ENCODE measurements at places on chromosomes 2 and 18.

GRCh38 chr2:15073664-15074063, 441.1 kb downstream of the LRATD1 start:
- no peak for DNase-seq

- no peak for DNase-seq
Observed at GRCh38 chr2:190698895-190699294, 50.0 kb downstream of the NAB1 start.

DNA sequence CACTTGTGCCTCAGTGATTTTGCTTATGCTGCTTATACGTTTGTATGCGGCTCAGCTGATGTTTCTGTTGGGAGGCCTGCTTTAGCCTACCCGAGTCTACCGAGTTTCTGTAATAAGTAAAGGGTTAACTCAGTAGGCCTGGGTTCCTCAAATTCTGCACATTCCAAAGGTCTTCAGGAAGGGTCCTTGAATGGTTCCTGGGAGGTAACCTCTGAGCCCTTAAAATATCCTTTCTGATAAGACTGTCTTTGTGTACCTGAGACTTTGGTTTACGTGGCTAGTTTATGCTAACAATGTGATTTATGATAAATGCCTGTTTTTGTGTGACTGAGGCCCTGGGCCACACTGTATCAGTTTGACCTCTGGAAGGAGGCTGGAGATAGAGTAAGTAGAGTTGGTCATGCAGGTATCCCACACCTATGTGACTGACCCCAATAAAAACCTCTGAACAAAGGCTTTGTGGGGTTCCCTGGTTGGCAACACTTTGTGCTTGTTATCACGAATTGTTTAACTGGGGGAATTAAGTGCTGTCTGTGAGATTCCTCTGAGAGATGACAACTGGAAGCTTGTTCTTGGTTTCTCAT, 18.9 kb upstream of the PNPT1 start:
- DNase-seq = no peak

DNA sequence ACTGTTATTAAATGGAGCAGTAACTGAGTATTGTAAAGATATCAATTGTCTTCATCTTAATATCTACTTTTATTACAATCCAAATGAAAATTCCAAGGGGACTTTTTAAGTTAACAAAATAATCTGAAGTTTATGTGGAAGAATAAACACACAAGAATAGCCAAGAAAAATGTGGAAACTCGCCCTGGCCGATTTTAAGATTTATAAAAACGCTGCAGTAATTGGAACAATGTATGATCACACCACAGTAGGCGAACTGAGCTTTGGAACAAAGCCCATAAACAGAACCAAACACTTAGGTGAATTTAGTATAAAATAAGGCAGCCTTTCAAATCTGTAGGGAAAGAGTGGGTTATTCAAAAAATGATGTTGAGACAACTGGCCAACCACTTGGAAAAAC, 96.3 kb downstream of the ANTXR1 start:
- no peak for DNase-seq

DNA sequence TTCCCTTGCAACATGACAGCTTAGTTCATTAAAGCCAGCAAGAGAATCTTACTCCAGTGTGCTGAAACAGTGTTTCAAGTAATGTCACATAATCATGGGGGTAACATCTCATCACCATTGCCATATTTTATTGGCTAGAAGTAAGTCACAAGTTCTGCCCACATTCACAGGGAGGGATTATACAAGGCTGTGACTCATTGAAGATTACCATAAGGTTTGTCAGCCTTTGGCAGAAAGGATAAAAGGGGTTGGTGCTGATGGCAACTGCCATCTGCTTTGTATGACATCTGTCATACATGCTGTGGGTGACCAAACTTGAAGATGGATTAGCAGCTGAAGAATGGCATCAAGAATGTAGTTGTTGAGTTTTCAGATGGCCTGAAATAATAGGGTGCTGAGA, 61.2 kb downstream of the KCNE4 start:
- no peak for DNase-seq

DNA sequence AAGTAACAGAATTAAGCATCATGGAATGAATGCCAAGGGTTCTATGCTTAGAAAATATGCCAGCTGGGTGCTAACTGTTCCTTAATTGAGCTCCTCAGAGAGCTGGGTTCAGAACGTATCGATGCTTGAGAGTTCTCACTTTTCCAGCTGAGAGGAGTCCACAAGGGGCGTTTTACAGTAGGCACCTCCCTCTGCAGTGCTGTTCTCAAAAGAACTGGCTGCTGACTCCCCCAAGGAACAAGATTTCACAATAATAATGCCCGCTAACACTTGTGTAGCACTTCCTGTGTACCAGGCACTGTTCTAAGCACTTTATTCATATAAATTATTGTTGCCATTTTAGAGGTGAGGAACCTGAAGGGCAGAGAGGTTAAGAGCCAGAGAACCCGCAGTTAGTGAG, 18.1 kb upstream of the TMEM237 start:
- no peak for DNase-seq

DNA sequence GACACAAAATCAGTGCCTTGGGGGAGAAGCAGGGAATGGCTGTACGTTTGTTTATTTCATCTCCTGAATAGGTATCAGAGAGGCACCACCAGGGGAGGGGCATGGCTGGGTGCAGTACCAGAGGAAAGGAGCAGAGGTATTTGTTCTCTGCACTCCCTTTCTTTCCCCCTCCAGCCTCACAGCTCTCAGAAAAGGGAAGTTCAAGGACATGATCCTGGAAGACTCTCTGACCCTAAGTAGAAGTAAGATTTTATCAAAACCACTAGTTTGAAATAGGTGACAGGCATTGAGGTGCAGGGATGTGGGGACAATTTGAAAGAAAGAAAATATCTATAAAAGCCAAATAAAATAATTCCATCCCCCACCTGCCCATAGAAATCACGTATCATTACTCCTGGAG, 136.5 kb downstream of the LRRTM1 start:
- no peak for DNase-seq

DNA sequence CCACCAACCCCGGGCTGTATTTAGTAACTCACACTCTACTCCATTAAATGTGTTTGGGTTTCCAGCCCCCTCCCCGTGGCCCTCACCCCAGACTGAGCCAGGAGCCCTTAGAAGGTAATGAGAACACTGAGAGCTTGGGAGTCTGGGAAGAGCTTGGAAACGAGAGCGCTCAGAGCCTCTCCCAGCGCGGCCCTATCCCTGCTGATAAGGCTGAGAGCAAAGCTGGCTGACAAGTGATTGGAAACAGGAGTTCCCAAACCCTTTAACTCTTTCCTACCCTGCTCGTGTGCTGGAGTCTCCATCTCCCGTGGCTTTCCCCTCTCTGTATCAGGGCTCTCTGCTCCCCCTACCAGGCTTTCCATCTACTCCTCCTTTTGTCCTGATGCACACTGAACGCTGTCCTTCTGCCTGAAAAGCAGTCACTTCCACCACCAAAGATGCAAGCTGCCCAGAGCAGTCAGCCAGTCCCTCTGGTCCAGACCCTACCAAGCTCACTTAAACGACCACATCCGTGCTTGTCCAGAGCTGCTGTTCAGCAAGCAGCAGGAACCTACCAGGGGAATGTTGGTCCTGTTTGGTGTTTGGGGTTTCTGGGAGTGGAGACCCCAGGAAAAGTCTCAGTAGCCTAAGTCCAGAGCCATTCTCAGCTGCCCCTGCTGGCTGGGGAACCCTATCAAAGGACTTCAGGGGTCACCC, 100.0 kb upstream of the PKDCC start:
- DNase-seq = no peak

DNA sequence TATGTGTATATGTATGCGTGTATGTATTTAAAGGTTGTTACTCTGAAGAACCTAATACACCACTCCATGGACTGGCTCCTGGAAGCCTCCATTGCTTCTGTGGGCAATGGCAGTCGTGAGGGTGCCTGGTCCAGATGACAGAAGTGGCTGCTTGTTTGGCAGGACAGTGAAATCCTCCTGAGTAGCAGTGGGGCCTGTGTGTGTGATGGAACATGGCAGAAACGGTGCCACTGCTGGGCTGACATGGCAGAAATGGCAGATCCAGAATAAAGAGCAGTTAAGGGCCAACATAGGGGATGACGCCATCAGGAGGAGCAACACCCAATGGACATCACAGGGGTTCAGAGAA, 6.1 kb upstream of the CPLX4 start:
- no peak for DNase-seq

DNA sequence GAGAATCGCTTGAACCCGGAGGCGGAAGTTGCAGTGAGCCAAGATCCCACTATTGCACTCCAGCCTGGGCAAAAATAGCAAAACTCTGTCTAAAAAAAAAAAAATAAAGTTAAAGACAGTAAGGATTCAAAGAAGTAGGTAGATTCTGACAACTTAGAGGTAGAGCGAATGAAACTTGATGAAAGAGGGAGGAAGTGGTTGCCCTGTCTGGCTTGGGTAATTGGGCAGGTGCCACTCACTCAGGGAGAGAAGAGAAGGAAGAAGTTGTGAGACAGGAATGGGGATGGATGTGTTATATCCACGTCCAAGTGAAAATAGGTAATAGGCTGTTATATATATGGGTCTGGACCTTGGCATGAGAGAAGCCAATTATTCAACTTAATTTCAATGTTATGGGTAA, 26.3 kb downstream of the NDC80 start:
- no peak for DNase-seq

- DNase-seq = no peak
Observed at GRCh38 chr2:180184506-180184905, 177.4 kb upstream of the CWC22 start.

DNA sequence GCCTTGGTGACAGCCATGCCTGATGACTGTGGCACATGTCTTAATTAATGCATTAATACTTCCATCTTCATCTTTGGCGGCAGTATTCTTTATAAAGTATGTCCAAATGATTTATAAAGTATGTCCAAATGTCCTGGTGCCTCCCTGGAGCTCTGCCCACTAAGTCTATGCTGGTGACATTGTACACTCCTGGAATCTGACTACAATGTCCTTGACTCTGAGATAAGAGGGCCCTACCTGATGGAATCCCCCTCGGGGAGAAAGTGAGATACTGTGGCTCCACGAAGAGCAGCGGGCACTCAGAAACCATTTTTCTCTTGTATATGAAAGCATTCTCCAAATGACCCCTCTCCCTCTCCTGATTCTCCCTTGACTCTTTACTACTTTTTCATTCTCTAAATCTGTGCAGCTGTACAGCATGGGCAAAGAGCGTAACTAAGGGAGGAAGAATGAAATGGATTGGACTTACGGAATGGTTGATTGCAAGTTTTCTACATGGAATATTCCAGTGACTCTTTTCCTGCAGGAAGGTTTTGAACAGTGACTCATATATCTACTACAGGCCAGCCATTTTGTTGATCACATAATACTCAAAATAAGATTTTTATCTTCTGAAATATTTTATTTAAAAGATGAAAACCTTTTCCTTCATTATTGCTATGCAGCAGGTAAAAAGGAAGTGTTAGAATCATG, 17.3 kb downstream of the RAB12 start:
- DNase-seq = no peak

DNA sequence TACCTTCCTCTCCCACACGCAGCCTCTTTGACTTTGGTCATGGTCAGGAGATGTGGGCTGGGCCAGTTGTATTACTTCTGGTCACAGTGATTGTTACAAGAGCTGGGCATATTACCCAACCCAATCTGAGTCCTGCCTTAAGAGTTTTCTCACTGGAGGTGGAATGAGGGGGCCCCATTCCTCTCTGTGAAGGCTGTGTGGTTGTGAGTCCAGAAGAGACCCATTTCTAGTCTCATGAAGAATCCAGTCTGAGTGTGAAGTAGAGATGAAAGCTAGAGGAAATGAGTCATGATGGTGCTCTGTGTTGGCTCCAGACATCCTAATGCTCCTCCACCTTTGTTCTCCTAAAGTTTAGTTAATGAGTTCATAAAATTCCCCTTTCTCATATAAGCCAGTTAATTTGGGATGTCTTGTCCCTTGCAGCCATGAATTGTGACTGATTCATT, 50.8 kb upstream of the RASGRP3 start:
- no peak for DNase-seq

DNA sequence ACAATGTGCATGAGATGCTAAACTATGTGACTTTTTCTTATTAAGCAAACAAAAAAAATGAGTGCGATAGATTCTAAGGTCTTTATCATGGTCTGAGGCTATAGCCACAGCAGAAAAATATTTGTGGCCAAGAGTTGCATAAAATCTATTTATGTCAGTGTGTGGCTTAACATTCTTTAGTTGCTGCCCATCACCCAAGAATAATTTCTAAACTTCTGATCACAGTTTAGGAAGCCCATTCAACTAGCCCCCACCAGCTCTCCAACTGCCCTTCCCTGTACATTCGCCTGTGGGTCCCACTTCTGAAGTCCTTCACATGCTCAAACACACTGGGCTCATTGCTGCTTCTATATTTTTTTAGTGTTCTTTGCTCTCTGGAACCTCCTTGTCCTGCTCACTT, 107.1 kb downstream of the CTNNA2 start:
- DNase-seq = no peak

DNA sequence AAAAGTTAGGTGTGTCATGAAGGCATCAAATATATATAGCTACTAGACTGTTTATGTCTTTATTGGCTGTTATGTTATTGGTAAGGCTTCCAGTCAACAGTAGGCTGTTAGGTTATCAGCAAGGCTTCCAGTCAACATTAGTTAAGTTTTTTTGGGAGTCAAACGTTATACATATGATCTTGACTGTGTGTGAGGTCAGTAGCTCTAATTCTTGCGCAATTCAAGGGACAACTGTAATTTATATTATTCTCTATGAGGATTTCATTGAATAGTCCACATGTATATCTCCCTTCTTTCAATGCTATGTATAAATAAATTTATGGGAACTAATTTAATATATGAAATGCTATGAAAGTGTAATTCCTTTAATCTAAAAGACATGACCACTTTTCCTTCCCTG, 757.5 kb upstream of the TMEFF2 start:
- no peak for DNase-seq

- DNase-seq = no peak
Observed at GRCh38 chr18:62460851-62461300, 61.9 kb upstream of the ZCCHC2 start.

GRCh38 chr18:47983946-47984345, 53.5 kb upstream of the SMAD2 start:
- no peak for DNase-seq

- no peak for DNase-seq
Observed at GRCh38 chr2:131488306-131489205, 3.6 kb downstream of the MZT2A start.

GRCh38 chr2:62817348-62817747, 111.8 kb downstream of the EHBP1 start:
- no peak for DNase-seq

DNA sequence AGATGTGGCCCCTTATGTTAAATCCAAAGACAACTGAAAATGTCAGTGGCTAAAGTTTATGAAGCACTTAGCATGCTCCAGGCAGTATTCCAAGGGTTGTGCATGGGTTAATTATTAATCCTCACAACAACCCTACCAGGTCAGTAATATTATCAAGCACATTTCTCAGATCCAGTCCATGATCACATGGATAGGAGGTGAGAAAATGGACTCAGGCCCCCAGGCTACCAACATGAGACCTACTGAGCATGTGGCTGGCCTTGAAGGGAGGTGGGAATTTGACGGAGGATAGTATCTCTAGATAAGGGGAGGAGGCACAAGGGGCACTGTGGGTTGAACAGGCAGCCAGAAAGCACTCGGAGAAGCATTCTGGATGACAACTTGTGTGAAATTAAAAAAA, 412.0 kb downstream of the MEIS1 start:
- no peak for DNase-seq

- no peak for DNase-seq
Observed at GRCh38 chr2:12074126-12074844, 327.9 kb downstream of the LPIN1 start.
